ENCODE measurements at places on chromosomes 1 and 21.

DNA sequence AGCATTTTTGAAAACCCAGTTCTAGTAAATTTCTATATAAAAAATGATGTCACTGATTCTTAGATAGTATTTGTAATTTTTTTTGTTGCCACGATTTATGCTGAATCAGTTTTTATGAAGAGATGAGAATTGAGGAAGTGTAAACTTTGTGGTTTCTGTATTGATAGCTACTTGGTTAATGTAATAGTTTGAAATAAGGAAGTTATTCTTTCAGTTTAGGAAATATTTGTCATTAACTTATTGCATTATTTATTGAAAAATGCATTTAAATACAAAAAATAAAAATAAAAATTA, 97.8 kb downstream of the ZFYVE9 start:
- no peak for DNase-seq

DNA sequence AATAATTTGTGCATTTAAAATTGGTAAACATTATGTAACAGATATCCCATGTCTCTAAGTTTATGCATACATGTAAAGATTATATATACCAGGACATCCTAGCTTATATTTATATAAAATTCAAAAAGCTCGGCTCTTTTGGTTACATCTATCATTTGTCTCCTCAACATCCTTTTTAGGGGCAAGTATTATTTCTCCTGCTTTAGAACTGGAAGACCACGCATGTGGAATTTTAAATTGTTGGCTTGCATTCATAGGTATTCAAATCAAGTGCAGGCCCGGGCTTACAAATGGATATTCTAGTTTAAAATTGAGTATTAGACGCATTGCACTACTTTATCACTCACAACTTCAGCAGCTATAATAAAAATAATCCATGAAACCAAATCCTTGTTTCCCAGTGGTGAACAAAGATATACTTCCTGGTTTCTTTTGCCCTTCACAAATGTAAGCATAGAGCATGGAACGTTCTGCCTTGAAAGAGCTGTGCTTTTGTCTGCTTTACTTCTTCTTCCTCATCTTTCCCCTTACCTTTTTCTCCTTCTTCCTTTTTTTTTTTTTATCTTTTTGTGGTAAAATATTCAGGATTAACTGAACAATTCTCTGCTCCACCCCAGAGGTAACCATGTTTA, 57.1 kb downstream of the DDAH1 start:
- DNase-seq: no peak

DNA sequence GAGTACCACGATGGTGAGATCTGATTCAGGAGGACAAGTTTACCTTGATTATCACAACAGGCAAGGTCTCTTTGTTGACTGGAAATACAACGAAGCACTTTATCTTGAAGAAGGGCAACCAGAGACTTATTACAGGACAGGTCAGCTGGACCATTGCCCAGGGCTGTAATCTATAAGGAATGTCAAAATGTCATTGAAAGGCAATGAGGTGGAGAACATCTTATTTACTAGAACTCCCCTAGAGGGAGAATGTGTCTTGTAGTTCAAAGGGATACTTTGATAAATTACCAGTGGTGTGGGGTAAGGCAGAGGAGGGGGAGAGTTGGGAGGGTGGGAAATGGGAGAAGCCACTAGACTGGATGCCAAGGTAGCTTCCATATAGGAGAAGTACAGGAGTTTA, 212.3 kb downstream of the NCAM2 start:
- no peak for DNase-seq

- no peak for DNase-seq
Measured at GRCh38 chr1:98398649-98399048, 262.9 kb upstream of the SNX7 start.

DNA sequence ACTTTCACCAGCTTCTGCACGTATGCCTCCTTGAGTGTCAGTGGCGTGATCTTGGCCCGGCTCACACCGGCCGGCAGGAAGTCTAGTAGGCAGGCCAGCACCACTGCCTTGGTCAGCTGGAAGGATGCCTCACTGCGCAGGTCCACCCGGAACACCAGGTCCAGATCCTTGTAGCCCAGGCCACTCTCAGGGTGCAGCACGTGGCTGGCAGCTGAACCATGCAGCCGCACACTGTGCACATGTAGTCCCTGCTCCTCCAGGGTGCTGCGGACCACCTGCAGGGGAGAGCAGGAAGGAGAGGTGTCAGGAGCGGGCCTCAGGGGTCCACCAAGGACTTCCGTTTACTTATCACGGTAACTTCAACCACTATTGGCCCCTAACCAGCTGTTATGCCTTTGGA, 6.0 kb downstream of the TENT5B start:
- no peak for DNase-seq

- no peak for DNase-seq
Measured at GRCh38 chr21:38228537-38228936, 28.3 kb upstream of the KCNJ15 start.

DNA sequence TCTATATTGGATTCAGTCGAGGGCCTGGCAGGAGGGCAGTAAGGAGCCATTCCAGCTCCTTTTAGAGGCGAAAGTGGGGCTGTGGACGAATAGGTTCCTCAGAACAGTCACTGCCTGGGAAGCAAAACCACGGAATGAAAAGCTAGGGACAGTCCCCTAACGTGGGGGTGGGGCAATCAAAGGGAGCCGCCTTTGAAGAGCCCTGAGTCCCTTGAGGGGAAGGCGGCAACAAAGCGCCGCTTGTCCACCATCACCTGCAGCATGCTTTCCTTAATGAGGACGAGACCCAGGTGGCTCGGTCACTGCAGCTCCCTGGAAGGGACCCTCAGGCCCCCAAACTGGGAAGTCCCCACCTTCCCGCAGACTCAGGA, 184.7 kb downstream of the ETS2 start:
- no peak for DNase-seq

GRCh38 chr1:185291652-185292051, 25.4 kb downstream of the IVNS1ABP start:
- peak; percentile 6 for DNase-seq

DNA sequence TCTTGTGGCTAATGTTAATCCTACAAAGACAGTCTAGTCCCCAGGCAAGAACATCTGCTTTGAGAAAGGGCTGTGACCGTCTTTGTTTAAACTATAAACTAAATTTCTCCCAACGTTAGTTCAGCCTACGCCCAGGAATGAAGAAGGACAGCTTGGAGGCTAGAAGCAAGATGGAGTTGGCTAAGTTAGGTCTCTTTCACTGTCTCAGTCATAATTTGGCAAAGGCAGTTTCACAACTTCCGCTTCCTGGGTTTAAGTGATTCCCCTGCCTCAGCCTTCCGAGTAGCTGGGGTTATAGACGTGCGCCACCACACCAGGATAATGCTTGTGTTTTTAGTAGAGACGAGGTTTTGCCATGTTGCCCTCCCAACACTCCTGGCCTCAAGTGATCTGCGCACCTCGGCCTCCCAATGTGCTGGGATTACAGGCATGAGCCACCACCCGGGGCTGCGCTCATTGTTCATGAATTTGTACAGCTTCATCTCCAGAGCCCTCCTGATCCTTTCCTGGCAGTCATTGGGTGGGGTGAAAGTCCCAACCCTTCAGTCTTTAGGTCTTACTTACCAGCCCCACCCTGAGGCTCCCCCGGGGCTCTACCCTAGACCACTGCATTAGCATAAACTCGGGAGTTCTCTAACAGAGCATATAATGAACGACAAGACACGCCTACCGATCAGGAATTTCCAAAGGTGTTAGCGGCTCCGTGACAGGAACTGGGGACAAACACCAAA, 4.9 kb upstream of the MASP2 start:
- no peak for DNase-seq

DNA sequence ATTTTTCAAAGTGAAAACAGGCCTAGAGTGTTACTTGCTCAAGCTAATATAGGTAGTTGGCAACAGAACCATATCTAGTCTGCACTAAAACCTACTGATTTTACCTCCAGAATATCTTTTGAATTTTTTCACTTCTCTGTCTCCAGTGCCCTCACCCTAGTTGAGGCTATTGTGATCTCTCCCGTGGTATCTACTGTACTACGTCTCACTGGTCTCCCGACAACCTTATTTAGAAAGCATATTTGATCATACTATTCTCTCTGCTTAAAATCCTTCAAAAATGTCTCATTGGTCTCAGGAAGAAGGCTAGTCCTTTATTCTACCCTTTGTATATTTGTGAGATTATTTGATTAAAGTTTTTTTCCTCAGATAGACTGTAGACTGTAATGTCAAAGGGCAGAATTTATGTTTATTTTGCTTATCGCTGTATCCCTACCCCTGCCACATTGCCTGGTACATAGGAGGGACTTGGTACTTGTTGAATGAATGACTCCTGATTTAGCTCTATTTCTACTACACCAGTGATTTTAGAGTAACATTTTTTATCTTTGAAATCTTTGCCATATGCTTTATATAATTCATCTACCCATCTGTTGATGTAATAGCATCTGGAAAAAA, 135.5 kb upstream of the KIAA1614 start:
- DNase-seq: no peak

GRCh38 chr1:183933528-183934179, 103.9 kb downstream of the COLGALT2 start:
- no peak for DNase-seq

- no peak for DNase-seq
Measured at GRCh38 chr1:79364896-79365295, 358.4 kb upstream of the ADGRL4 start.

All from CD4-positive, alpha-beta T cell treated with Interferon alpha-2 for 1 hour (primary cell).